ENCODE measurements at places on chromosomes 5 and 9.

GRCh38 chr5:88539026-88539425 lies 270.4 kb upstream of the TMEM161B start:
- DNase-seq, result no peak

GRCh38 chr9:35675732-35676392 lies 2.1 kb downstream of the CA9 start:
- DNase-seq, result peak; percentile 79

DNA sequence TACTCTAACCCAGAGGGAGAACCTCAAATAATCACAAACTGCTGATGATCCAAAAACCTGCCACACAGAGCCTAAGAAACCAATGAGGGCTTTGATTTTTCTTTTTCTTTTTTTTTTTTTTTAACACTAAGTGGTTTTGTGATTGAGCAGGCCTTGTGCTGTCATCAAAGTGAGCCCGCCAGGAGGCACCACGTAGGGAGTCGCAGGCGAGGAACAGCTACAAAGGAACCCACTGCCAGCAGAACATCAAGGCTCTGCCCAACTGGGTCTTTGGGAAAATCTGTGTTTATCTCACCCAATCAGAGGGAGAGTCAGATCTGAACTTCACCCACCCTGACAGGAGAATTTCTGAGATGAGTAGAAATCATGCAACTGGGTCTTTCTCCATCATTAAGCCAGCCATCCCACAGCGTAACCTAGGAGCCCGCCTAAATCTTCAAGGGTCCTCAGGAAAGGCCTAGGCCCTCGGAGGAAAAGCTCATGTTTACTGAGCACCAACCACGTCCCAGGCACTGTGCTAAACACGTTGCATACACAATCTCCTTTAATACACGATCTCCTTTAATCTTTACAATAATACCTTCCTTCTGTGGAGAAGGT lies 126.9 kb upstream of the FSTL4 start:
- no peak for DNase-seq

- no peak for DNase-seq
Observed at GRCh38 chr5:7537573-7537972, 141.6 kb downstream of the ADCY2 start.

GRCh38 chr5:127313379-127313778 lies 22.8 kb downstream of the MEGF10 start:
- no peak for DNase-seq

DNA sequence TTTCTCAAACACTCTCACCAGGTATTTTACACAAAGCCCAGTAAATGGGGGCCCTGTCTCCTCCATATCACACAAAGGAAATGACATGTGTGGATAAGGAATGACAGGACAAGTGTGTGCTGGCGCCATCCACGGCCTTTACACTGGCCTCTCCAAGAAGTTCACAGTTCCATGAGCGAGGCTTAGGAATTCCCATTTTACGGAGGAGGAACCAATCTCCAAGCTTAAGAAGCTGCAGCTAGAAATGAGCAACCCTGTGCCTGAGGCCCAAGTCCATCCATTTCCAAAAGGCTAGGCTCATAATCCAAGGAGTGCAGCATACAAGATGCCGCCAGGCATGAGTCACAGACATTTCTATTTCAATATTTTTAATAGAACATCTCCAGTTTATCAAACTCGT lies 203.4 kb downstream of the AUH start:
- DNase-seq, result no peak

DNA sequence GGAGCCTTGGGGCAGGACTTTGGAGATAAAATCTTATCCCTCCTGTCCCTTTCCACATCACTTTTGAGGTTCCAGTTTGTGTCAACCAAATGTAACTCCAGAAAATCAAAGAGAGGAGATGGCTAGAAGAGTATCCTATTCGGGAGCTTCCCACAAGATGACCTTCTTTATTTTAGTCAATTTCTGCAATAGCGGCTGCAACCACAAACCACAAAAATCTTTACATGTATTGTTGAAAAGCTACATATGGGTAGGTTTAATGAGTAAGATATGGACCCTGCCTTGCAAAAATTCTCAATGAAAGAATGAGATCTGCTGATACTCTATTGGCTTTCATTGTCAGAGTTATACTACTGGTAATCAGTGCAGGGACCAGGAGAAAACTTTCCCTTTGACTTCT lies 92.2 kb upstream of the MAMDC2 start:
- no peak for DNase-seq

DNA sequence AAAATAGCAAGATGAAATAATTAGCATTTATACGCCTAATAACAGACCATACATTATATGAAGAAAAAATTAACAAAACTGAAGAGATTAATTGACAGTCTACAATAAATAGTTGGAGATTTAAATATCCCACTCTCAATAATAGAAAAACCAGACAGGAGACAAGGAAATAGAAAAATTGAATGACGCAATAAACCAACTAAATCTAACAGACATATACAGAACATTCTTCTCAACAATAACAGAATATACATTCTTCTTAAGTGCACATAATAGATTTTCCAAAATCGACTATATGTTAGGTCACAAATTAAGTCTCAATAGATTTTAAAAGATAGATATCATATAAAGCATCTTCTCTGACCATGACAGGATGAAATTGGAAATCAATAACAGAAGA lies 25.6 kb upstream of the RNF180 start:
- DNase-seq, result no peak

DNA sequence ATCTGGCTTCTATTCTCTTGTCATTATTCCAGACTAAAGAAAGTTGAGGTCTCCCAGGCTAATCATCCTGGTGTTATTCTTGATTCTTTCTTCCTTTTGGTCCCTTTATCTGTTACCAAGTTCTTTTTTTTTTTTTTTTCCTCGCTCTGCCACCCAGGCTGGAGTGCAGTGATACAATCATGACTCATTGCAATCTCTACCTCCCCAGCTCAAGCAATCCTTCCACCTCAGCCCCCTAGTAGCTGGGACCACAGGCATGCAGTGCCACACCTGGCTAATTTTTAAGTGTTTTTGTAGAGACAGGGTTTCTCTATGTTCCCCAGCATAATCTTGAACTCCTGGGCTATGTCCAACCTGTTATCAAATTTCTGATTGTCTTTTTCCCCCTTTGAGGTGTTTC lies 126.6 kb upstream of the DHFR start:
- no peak for DNase-seq

DNA sequence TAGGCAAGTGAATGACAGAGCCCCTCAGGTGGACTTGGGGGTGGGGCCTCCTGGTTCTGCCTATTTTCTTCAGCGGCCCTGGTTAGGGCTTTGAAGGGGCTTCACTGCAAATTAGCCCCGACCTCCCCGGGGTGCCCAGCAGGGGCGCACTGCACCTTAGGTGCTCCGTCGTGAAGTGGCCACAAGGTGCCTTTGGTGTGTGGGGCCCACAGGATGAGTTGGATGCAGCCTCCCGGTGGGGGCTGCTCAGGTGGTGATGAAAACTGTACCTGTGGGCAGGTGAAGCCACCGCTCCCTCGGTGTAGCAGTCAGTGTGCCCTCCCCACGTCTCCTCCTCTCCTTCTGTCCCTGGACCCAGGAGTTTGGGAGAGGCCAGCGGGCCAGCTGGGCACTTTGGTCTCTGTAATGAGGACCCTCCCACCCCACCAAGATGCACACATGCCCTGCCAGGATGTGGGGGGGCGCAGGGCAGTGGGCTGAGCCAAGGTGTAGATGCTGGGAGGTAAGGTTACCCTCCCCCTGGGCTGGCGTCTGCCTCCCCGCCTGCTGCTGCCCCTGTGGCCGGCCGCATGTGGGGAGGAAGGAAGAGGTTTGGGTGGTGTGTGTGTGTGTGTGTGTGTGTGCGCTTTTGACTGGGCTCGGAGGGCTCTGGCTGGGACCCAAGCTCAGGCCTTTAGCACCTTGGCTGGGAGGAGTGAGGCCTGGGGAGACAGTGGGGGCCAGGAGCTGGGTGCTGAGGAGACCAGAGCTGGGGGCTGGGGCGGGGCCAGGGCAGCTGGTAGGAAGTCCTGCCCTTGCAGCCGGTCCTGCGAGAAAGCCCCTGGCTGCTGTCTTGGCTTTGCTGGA lies 55.6 kb downstream of the RXRA start:
- peak; percentile 71 for DNase-seq

GRCh38 chr5:177353093-177353492 lies 1.6 kb upstream of the LMAN2 start:
- no peak for DNase-seq

GRCh38 chr9:124513376-124513994 lies 6.3 kb upstream of the NR5A1 start:
- DNase-seq, result peak; percentile 27

DNA sequence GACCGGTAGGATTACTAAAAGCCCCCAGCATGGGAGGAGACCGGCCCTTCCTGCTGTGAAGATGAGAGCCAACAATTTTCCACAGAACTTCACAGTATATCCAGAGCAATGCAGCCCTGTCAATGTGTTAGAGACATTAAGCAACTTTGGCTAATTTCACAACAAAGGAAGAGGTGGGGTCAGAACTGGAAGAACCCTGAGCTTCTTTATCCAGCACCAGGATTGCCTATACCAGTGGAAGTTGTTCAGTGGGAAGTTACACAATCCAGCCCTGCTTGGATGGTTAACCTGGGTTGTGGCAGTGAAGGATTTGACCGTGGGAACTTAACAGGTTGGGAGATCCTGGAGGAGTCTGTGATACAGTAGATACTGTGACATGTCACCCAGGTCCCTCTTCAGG lies 197.0 kb downstream of the FBN2 start:
- DNase-seq, result no peak

DNA sequence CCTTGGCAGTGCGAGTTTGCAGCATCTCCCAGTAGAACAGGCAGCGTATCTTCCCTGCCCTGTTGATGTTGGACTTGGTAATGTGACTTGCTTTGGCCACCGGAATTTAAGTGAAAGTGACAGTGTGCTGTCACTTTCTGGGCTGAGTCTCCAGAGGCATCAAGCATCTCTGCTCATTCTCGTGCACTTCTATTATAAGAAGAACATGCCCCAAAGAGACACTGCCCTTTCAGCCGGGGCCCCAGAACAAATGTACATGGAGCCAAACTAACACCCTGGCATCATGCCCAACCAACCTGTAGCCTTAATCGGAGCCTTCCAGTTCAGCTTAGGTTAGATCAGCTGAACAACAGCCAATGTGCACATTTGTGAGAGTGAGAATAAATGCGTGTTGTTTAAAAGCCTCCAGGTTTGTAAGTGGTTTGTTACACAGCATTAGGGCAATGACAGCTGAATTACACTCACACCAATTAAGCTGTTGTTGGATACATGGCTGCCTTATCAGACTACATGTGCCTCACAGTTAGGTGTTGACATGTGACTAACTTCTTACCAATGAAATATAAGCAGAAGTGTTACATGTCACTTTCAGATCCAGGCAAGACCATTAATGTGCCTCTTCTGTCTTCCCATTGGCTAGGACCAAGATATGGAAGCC lies 22.1 kb upstream of the FRMD3 start:
- DNase-seq, result no peak

GRCh38 chr5:90297045-90297764 lies 112.4 kb downstream of the CETN3 start:
- DNase-seq, result no peak

GRCh38 chr5:51099173-51099853 lies 283.9 kb upstream of the ISL1 start:
- DNase-seq, result no peak

All from GM13976 (cell line).